A549 treated with CpdA at 1 μM for 4 hours (cell line): ENCODE measurements at places on chromosomes 1 and 21. TPM values are rescaled to one million over a fixed set of nuclear protein-coding genes. Genes with fewer than 3 reads are reported as not detected.

Gene LCE1E
- total RNA-seq: not detected in 5 replicates

Gene TSTD1
- total RNA-seq: 0.25 to 0.52 TPM (median 0.40 TPM) in 4 of 5 replicates, not detected in the other

Gene AQP10
- not detected in 5 replicates for total RNA-seq

Gene JAM2
- 0.01 to 0.02 TPM in 2 of 5 replicates, not detected in the others for total RNA-seq

Gene CASQ2
- not detected in 5 replicates for total RNA-seq

Gene TEX50
- total RNA-seq: not detected in 5 replicates

Gene BCAN
- 0.08 to 0.12 TPM in 2 of 5 replicates, not detected in the others for total RNA-seq

Gene HCRTR1
- total RNA-seq: 0.07 to 0.08 TPM in 2 of 5 replicates, not detected in the others

Gene S100A9
- 0.59 to 1.1 TPM (median 0.65 TPM) in 3 of 5 replicates, not detected in the others for total RNA-seq

Gene SLC25A24
- total RNA-seq: 24.9 to 33.0 TPM (median 25.6 TPM) in 5 replicates

Gene CFAP45
- 0.51 to 0.99 TPM (median 0.64 TPM) in 5 replicates for total RNA-seq

Gene RHD
- total RNA-seq: not detected in 5 replicates

Gene UBASH3A
- 0.10 to 0.26 TPM (median 0.14 TPM) in 5 replicates for total RNA-seq

Gene HUNK
- total RNA-seq: 1.3 to 1.5 TPM (median 1.4 TPM) in 5 replicates

Gene AKR7A3
- total RNA-seq: 0.14 to 0.17 TPM (median 0.16 TPM) in 5 replicates
